ENCODE measurements at places on chromosomes 7 and 10.
A peak's percentile ranks its signal among the peaks of the same experiment; 100 is the strongest.

DNA sequence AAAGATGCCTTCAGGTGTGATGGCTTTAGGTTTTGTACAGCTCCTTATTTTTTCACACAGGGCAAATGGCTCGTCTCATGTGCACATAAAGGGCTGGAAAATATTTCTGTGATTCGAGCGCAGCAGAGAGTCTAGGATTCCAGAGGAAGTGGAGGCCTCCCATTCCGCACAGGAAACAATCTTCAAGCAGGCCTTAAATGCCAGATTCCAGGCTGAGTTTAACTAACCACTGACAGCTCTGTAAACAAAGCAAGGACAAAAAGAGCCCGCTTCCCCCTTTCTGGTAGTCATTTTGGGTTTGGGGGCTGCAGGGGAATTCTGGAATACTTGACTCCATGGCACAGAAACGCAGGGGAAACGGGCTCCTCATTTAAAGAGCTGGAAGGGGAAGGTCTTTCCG lies 87.2 kb downstream of the CALD1 start:
- peak; percentile 37 for DNase-seq

DNA sequence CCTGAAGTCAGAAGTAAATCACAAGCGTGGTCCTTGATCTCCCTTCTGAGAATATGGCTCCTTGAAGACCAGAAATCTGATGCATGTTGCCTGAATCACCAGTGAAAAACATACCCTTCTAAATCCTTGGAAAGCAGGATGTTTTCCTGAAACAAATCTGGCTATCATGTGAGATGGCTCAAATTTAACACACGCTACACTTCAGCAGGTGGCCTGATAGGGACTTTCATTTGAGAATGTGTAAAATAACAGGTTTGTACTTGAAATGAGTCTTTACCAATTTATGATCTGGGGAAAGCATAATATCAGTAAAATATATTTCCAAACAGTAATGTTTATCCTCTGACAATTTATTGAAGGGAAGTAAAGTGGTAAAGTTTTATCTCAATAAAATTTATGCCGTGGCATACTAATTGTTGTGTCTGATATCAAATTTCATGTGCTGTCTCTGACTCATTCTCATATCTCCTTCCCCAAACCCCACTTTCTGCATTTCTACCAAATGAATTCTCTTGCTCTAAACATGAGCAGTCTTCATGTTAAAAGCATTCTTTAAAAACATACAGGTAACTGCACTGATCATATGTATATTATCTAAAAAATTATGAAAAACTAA lies 17.4 kb downstream of the CYP3A4 start:
- no peak for DNase-seq

- no peak for DNase-seq
These were observed 1162.1 kb downstream of the SORCS3 start for GRCh38 chr10:105803206-105803605.

DNA sequence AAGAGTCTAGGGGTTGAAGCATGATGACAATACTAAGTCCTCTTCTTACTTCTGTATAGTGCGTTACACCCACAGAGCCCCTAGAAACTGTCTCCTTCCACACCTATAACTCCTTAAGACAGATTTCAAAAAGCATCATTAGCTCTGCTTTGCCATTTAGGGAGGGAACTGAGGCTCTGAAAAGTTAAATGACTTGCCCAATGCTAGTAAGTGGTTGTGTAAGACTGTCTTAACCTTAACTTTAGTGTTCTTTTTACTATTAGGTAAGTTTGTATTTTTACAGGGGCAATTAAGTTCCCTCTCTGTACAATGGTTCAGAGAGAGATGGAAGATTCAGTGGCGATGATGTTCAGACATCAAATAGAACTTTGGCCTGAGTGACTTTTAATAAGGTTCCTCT lies 72.7 kb upstream of the ASAH2 start:
- DNase-seq: no peak

- DNase-seq: no peak
These were observed 140.2 kb upstream of the PPP2R2D start for GRCh38 chr10:131760416-131761166.

GRCh38 chr10:119115926-119116325 lies 12.0 kb downstream of the DENND10 start:
- DNase-seq: no peak

DNA sequence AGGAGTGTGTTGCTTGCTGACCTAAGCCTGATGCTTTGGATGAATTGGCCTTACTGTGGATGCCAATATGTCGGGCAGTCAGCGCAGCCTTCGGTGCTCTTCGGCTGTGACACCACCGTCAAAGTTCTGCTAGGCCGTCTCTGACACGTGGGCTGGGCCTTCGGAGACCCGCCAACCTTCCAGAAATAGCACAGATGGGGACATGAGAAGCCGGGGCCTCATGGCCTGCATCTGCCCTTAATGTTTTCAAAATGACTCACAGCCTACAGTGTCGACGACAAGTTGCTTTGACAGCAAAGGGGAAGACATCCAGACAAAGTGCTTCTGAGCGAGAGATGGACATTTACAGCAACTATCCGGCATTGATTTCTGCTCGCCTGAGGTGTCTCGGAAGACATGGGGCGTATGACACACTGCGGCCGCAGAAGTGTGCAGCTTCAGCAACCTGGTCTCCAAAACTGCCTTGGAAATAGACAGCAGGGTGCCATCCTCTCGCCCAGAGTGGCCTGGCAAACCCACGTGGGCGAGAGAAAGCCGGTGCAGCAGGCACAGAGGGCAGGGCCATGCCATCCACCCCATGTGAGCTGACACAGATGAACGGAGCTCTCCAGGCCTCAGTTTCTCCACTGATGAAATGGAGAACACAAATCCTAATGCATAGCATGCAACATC lies 94.0 kb upstream of the PPP2R2D start:
- no peak for DNase-seq

GRCh38 chr10:31977440-31978155 lies 49.0 kb upstream of the ARHGAP12 start:
- DNase-seq: peak; percentile 62

GRCh38 chr10:28879246-28879645 lies 201.9 kb downstream of the BAMBI start:
- DNase-seq: no peak

DNA sequence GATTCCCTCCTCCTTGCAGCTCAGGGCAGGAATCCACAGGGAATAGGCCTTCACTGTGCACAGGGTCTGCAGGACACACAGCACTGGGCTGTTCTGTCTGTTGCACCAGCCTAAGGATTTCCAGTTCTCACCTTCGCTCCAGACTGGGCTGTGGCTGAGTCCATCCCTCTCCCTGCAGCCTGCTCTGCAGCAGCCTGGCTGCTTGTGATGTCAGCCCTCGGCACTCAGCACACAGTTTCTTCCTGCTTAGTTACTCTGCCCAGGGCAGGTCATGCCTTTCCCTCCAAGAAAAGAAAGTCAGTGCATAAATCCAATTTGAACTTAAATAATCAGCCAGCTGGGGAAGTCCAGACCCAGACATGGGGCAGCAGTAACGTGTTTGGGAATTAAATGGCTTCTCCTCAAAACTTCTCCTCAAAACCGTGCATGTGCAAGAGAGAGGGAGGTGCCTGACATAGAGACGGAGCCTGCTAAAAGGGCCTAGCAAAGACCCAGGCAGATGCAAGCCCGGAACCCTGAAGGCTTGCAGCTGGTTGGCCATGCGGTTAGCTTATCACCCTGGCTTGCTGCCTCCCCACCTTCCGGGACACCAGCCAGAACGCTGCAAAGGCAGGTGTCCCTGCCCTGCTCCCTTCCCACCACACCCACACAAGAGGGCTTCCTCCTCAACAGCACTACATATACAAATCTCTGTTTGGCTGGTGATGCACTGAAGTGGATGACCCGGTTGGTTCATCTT lies 10.9 kb upstream of the GDF2 start:
- no peak for DNase-seq

DNA sequence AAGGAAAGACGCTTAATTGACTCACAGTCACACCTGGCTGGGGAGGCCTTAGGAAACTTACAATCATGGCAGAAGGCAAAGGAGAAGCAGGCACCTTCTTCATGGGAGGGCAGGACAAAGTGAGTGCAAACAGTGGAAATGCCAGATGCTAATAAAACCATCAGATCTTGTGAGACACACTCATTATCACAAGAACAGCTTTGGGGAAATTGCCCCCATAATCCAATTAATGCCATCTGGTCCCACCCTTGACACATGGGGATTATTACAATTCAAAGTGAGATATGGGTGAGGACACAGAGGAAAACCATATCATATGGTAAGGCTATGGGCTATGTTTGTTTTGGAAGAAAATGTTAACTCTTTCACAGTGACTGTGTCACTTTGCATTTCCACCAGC lies 1272.5 kb upstream of the CELF2 start:
- DNase-seq: no peak

DNA sequence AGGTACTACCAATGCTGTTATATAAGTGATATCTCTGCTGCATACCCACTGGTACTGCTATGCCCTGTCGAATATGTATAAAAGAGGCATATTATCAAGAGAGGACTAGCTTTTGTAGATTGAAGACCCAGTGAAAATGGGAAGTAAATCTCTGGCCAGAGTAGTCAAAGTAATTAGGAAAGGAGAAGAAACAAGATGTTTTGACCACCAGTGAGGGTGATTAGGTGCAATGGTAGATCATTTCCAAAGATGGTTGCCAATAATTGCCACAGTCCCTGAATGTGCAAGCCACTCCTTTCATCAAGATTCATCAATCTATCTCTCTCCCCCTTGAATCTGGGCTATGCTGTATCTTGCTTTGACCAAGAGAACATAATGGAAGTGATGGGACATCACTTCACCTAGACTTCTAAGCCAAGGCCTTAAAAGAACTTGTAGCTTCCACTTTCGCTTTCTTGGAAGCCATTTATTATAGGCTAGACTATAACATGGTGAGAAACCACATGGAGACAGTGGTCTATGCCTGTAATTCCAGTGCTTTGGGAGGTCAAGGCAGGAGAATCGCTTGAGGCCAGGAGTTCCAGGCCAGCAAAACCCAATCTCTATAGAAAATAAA lies 52.6 kb upstream of the ST8SIA6 start:
- DNase-seq: no peak

DNA sequence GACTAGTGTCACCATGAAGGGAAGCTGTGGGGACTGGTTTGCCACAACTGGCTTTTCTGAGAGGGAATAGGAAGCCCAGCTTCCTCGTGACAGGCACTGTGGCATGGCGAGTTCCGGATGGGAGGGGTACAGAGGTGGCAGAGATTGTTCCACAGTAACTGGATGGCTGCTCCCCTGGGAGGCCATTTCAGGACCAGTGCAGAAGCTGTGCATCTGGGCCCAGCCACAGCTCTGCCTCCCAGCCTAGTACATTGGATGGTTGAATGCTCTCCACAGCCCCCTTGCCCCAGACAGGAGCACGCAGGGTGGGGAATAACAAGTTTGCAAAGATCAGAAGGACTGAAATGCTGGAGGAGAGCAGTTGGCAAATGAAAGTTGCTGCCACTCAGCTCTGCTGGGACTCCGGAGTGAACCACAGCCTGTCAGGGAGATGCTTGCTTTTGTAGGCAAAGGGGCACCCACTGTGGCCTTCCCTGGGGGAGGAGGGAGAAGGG lies 51.8 kb downstream of the GSDME start:
- DNase-seq: no peak

DNA sequence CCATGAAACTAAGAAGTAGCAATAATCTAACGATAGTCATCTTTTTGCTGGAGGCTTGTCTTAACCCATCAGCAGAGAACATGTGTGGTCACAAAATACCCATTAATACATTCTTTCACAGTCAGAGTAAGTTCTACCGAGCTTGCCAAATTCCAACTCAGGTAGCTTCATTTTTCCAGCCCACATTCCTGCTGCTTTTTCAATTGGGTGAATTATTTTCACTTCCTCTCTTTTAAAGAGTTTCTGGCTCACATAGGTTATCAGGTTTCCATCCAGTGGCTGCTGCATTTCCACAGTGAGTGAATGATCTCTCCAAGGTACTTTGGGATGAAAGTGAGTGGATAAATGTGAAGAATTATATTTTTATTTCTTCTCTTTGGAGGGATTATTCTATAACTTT lies 233.1 kb downstream of the SEMA3E start:
- no peak for DNase-seq

DNA sequence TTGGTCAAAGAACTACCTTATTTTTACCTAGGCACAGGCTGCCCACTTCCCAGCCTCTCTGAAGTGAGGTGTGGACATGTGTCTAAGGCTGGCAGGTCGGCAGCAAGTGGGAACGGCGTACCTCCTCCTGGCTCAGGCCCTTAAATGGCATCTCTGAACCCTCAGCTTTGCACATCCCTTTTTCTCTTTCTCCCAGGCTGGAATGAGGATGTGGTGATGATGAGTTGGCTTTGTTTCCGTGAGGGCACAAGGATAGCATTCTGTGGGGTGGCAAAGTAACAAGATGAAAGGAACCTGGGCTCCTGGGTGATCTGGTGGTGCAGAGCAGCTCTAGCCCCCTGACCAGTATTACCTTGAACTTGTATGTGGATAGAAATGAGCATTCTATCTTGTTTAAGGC lies 196.8 kb downstream of the REEP3 start:
- no peak for DNase-seq

- no peak for DNase-seq
These were observed 13.4 kb downstream of the C10orf71 start for GRCh38 chr10:49312246-49312869.

GRCh38 chr10:86992929-86993328 lies 24.6 kb downstream of the ADIRF start:
- DNase-seq: no peak
